Left forelimb (tissue), 1 donor: ENCODE measurements at places on chromosomes 2 and 18.

DNA sequence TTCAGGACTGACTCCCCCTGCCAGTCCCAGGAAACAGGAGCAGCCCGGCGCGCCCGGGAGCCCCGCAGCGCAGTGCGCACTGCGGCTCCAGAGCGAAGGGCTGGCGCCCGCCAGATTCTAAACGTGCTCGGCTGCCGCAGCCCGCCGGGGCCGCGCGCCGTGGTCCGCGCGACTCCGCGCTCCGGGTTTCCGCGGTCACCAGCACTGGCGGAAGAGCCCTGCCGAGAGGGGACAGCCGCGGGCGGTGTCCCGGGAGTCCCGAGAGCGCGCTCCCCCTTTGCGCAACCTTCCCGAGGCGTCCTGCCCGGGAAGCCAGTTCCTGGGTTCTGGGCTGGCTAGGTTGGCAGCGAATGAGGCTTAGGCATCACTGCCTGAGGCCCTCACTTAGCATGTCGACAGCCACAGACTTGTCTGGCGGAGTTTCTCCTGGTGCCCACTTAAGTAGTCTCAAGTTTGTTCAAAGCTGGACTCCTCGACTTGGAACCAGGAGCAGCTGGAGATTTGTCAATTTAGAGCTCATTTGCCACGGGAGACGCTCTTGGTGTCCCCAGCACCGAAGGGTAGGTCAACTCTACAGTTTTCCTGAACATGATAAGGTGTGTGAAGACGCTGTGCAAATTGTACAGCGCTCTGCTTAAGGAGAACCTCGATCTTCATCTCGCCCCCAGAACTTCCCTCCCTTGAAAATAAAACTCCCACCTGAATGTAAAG is 1.5 kb upstream of the VSNL1 start:
- DNase-seq: peak; percentile 83

- DNase-seq: no peak
Measured at GRCh38 chr18:68991286-68991685, 193.4 kb downstream of the CCDC102B start.

DNA sequence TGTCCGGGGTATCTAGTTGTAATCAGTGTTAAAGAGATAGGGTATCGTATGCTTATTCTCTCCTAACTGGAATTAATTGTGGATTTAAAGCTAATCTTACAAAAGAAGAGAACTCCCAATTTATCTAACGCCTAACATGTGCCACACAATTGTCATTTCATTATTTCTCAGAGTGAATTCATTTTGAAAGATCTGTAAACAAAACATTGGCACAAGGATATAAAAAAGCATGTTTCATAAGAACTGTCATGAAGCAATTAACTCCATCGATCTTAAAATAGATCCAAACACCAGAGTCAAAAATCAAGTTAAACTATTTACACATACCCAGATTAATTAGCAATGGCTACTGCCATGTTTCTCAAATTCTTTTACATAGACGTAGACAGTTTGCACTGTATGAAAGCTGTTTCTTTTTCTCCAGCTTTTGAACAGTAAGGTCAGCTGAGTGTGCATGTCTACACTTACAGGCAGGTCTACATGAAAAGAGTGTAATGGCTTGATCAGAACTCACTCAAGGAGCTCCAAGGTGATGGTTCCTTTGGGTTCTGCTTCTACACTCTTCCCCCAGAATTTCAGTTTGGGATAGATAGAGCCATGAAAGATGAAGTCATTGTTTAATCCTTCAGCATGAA is 38.8 kb downstream of the CABYR start:
- no peak for DNase-seq

DNA sequence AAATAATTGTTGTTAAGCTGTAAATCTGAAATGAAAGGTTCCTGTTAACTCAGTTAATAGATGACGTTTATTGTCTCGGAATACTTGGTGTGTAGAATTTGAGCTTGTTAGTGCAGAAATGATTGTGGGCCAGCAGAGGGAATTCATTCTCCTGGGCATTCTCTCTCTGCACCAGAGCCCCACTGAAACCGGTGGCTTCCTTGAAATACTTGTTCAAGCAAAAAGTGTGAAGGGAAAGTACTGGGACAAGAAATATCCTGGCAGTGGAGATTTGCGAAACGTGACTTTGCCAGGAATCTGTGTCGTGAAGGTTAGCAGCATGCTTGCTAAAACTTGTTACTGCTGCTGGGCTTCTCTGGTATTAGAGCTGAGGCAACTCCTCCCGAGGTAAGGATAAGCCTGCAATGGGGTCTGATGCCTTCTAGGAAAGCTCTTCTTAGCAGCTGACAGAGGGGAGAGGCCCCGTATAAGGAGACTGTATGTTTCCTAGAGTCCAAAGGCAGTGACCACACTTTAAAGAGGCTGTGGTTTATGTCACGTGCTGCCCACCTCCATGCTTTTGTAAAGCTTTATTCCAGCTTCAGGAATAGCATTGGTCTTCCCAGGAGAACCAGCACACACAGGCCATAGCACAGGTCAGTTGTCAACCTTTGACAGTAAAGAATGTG is 2.0 kb downstream of the ITGA6 start:
- DNase-seq: no peak

GRCh38 chr2:241350878-241351639 is 5.0 kb upstream of the FARP2 start:
- DNase-seq: no peak

- no peak for DNase-seq
Measured at GRCh38 chr2:82224301-82224940, 1919.9 kb upstream of the LRRTM1 start.

- DNase-seq: peak; percentile 61
Measured at GRCh38 chr18:79949697-79950487, 1.6 kb downstream of the SLC66A2 start.
